ENCODE measurements at places on chromosomes 5 and 9.

- DNase-seq = no peak
These were observed 52.3 kb upstream of the ICE1 start for GRCh38 chr5:5370059-5370774.

DNA sequence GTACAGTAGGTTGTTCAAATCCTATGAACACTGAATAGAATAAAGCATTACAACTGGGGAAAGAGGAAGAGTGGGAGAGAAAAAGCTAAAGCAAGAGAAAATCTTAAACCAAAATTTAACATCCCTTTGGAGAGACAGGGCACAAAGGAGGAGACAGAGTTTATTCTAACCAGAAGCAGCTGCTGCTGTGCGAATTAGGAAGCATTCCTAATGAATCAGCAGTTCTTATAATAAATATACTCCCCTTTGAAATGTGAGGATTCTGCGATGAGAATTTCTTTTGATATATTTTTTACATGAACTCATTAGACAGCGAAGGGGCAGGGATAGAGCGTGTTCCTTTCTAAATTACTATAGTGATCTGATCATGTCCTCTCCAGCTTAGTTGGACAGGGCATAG, 233.4 kb downstream of the DENND1A start:
- no peak for DNase-seq

- DNase-seq = no peak
These were observed 41.0 kb downstream of the KCNMB1 start for GRCh38 chr5:170348137-170348633.

- DNase-seq = peak; percentile 72
These were observed 92.4 kb downstream of the ARL15 start for GRCh38 chr5:54217826-54218503.

DNA sequence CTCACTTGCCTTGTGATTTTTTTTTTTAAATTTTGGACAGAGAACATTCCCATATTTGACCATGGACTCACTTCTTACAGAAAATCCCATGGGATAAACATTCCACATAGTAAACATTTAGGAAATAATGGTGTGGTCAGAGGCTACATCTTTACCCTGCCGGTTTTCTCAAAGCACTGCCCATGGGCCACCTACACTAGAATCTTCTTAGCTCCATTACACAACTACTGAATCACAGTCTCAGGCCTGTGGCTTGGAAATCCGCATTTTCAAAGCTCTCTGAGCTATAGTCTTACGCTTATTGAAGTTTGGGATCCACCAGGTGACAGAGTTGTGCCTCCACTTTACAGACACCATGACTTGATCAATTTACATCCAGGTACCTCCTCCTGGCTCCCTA, 39.4 kb downstream of the ALG2 start:
- no peak for DNase-seq

DNA sequence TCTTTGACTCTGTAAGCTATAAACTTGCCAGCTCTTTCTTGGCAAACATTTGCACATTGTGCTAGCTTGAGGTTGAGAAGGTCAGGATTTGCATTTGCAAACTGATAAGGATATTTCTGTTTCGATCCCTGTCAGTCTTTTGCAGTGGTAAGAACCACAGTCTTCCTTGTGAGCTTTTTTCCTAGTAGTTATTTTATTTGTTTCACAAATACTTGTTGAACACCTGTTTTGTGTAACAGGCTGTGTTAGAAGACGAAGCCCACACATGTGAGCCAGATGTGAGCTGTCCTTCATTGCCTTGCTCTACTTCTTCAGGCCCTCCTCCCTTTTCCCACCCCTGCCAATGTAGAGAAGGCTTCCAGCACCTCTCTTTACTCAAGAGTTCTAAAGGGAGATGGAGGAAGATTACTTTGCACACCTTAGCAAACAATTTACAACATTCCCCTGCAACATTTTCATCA, 327.0 kb upstream of the KLF4 start:
- DNase-seq = no peak
